Left kidney (tissue), 8 donors: ENCODE measurements at places on chromosomes 13 and 19.

- DNase-seq, result no peak
Measured at GRCh38 chr13:44171156-44171555, 202.5 kb upstream of the SERP2 start.

- peak; percentile 92 for DNase-seq
Measured at GRCh38 chr19:18416778-18417249, 2.4 kb upstream of the SSBP4 start.

GRCh38 chr19:998064-998463 is 2.2 kb upstream of the GRIN3B start:
- DNase-seq, result no peak

DNA sequence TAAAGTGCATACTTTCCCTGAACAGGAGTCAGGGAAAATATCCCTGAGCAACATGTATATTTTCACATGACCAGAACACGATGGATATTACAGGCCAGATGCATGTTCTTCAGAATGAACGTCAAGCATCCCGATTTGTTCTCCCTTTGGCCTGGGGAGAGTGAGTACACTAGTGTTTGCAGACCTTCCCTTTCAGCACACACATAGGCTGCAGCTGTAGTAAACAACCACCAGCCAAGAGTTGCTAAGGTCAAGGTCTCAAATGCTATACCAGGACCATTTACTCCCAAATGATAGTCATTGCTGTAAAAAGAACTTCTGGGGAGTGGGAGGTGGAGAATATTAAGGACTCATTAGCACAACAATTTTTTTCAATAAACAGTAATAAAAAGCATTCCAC is 3.0 kb downstream of the KLF12 start:
- DNase-seq, result no peak

GRCh38 chr13:67568205-67568604 is 338.1 kb upstream of the PCDH9 start:
- DNase-seq, result no peak

- DNase-seq, result no peak
Measured at GRCh38 chr13:30869491-30869890, 36.6 kb upstream of the MEDAG start.

- peak; percentile 60 for DNase-seq
Measured at GRCh38 chr19:47190167-47190727, 40.8 kb downstream of the BBC3 start.

- DNase-seq, result no peak
Measured at GRCh38 chr19:3514930-3515329, 8.8 kb downstream of the FZR1 start.

GRCh38 chr13:20700288-20700687 is 3.2 kb upstream of the IL17D start:
- no peak for DNase-seq

DNA sequence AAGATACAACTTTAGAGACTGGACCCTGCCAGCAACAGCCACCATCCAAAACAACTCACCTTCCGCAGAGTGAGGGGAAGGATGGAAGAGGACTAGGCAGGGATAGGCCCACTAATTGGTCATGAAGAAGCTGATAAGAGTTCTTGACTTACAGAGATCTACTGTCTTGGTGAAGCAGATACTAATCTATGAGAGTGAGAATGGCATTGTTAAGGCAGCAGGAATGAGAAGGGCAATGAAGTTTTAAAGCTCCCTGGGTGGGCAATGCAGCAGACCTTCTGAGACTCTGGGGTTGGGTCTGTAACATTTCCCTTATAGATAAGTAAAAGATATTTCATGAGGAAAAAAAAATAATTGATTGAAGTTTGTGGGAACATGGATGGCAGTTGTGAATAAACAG is 63.7 kb downstream of the KLF12 start:
- DNase-seq, result no peak
